NCI-H345 (cell line): ENCODE measurements at places on chromosomes 2 and 18.

DNA sequence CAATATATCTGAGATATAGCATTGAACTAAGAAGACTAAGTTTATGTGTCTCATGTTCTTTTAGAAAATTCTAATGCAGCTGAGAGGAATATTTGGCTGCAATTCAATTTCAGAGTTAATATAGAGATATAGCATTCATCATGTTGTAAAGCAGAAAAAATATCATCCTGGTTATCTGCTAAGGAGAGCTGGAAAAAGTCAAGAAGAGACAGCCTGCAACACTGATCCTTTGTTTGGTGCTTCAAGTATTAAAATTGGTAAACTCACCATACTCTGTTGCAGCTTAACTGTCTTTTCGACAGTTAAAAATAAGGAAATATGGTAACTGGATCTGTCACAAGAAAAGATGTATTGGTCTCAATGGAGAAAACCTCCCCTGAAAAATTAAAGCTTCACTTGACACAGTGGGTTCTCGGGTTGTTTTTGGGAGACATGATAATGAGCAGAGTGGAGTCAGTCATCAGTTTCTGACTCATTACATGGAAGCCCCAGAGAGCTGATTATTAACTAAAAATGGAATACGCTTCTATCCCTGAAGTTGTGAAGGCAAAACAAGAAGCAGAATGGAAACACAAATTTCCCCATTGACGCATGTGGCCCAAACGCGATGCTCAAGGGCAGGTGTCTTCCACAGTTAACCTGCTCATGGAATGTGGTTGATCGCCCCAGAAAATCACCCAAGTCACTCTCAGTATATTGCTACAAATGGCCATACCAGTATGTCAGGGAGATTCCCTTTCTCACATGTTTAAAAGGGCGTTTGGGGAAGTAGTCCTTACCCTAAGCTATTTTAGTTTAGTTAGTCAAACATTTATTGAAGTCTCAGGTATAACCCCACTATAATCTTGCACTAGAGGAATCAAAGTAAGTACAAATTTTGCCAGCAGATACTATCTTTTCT, 8.2 kb downstream of the BCL2 start:
- DNase-seq: no peak

DNA sequence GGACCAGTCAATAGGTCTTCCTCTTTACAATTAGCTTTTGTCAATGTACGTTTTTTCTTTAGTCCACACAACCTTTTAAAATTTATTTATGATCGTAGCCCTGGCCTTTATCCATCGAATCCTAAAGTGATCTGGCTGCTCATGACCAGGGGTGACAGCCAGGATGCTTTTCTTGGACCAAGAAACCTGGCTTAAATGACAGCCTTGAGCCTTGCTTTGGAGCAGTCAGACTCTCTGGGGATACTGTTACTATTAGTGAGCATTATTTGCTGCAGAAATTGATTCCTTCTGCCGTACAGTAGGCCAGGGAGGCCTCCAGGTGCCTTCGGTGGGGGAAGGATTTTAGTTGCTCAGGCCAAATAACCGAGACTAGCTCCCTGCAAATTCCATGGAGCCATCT, 70.2 kb downstream of the AGAP1 start:
- DNase-seq: no peak

DNA sequence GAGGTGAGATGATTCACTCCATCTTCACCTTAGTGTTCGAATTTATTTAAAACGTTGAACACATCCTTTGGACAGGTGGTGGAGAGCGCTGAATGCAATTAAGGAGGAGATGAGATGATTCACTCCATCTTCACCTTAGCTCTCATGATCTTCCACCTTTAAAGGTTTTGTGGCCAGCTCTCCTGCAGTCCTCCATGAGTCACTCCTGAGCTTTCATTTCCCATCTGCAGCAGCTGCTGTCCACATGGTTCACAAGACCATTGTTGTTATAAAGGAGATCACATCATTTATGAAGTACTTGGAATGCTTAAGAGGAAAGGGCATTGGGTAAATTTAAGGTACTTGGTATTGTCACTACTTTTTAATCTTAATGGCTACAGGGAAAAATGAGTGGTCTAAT, 298.5 kb downstream of the PAX3 start:
- no peak for DNase-seq

- DNase-seq: no peak
Observed at GRCh38 chr2:147016181-147016580, 828.6 kb upstream of the ACVR2A start.
